ENCODE measurements at places on chromosomes 5 and 9.
A peak's percentile ranks its signal among the peaks of the same experiment; 100 is the strongest.

GRCh38 chr5:157106630-157107461, 2.0 kb downstream of the HAVCR2 start:
- DNase-seq, result peak; percentile 43

DNA sequence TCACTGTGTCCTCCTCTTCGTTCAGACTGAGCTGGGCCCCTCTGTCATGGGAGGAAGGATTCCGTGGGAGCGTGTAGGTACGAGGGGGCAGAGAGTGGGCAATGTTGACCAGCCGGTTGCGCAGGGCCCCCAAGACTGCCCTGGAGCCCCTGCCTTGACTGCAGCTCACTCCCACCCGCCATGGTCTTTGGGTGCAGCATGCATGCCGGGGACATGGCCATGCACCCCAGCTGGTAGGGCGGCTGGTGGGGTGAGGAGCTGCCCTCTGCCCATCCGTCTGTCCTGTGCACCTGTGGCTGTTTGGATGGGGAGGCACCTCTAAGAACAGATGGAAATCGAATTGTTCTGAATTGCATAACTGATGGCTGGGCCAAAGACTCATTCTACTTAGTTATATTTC, 42.6 kb upstream of the NPR3 start:
- no peak for DNase-seq

DNA sequence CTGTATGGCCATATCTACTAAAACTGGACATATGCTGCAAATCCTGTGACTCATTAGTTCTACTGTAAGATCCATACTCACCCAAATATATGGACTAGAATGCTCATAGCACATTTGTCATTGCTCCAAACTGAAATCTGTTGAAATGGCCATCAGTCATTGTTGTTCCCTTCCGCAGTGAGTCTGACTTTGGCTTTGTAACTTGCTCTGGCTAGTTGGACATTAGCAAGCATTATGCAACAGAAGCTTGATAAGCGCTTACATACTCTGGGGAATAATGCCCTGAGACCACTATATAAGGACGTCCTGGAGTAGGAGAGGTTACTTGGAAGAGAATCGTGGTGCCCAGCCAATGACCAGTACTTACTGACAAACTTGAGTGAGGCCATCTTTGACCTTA, 9.0 kb downstream of the KIAA1958 start:
- DNase-seq, result no peak

- DNase-seq, result no peak
Observed at GRCh38 chr5:123882319-123882964, 370.5 kb downstream of the CSNK1G3 start.

- DNase-seq, result no peak
Observed at GRCh38 chr9:4066120-4066519, 233.7 kb downstream of the GLIS3 start.

DNA sequence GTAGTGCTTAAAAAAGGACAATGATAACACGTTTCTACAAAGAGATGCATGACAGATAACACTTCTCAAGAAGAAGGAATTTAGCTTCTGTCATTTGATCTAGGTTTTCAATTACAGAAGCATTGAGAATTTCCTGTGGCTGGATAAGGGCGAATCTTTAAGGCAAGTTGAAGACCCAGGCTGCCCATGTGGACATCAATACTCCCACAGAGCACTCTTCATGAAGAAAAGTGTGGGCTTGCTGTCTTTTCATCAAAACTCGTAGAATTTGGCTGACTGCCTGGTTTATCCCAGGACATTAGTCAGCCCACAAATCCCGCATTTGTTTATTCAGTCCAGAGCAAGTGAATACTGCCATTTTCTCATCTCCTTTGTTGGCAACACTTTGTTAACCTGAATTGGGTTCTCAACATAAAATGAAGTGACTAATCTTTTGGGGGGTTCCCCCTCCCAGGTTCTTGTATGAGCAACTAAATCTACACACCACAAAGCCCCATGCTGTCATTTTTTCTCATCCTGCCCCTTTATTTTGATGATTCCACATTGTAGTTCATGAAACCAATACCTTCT, 43.4 kb upstream of the CDKN2B start:
- DNase-seq, result peak; percentile 71

GRCh38 chr9:97109194-97109811, 70.4 kb upstream of the CTSV start:
- peak; percentile 8 for DNase-seq

GRCh38 chr5:141771031-141771430, 89.0 kb upstream of the ARAP3 start:
- no peak for DNase-seq

- DNase-seq, result no peak
Observed at GRCh38 chr9:133803028-133803585, 65.0 kb upstream of the SARDH start.

DNA sequence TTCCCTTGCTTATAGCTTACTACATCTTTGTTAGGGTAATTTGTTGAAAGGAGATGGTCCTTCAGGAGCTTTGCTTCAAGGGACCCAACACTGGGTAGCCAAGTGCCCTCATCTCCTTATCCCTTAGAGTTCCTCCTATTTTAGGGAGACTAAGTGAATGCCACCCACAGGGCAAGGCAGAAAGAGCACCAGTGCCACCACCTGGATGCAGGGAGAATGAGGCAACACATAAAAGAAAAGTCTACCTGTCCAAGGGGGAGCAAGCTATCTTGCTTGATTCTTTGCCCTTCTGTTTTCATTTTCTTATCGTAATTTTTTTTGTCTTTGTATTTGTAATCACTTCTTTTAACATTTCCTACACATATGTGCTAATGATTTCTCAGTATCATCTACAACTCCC, 205.5 kb downstream of the NPR3 start:
- DNase-seq, result no peak

- DNase-seq, result no peak
Observed at GRCh38 chr5:10331341-10331796, 22.1 kb upstream of the MARCHF6 start.

DNA sequence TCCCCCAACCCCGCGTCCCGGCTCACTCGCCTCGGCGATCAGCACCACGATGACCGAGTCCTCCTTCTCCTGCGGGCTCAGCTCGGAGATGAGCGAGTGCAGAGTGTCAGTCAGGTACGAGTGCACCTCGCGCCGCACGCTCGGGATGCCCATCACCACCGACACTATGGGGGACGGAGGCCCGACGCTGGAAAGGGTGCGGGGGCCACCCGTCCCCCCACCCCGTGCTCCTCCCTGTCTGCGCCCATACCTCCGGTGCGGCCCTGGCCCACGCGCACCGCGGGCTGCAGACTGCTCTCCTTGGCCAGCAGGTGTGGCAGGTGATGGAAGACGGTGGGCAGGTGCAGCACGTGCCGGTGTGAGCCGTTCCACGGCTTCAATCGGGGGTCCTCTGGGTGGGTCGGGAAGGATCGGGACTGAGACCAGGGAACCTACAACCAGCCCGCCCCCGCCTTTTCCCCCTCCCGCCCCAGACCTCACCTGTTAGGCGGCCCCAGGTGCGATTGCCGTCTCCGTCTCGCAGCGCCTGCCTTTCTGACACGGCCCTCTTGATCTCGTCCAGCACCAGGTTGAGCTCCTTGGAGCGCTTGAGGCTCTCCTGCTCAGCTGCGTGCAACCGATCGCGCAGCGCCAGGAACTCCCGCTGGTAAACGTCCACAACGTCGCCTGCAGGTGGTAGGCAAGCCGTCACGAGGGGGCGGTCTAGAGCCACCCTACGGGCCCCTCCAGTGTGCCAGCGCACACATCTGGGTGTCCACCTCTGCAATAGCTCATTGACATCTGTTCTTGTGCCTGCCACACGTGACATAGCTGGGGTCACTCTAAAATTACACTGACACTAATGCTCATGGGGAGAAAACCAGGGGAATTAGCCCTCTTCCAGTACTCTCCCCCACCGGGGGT, 5.1 kb downstream of the MGAT4B start:
- peak; percentile 69 for DNase-seq

- no peak for DNase-seq
Observed at GRCh38 chr5:166505067-166505466, 1786.4 kb upstream of the WWC1 start.

DNA sequence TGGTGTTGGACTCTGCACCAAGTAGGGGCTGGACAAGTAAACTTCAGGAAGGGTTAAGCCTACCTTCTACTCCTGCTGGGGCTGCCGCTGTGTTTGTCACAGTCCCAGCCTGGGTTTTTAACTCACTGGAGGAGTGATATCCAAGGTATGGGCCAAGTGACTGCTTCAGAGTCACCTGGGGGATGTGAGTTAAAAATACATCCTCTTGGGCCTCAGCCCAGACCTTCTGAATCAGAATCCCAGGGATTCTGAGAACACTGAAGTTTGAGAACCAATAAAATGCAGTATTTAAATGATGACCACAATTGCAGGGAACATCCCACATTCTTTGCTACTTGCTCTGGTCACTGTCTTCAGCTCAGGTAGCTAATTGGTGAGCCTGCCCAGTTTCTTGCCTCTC, 95.1 kb upstream of the DNAH5 start:
- no peak for DNase-seq

- DNase-seq, result no peak
Observed at GRCh38 chr5:103260951-103261350, 2.4 kb downstream of the MACIR start.

DNA sequence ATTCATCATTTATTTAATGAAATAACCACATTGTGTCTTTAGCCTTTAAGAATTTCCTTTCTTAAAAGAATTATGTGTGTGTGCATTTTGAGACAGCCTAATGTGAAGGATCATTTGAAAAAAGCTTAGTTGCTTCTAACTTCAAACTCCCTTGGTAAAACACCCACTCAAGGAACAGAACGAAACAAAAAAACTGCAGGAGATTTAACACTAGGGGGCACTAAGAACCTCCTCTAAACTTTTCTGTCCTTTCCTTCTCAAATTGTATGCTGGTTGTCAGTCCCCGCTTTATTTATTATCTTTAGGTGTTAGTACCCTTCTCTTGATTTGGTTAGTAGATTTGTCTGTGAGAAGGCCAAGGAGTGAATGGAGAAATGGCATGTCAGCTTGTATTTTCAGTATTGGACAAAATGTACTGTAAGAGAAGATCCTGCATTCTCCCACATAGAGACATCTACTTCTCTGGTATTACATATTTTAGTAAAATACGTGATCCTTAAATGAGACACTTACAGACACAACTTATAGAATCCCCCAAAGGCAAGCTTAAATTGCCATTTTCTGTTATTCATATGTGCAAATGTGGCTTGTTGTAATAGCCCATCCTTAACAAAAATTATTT, 229.7 kb downstream of the MRPS30 start:
- DNase-seq, result no peak

DNA sequence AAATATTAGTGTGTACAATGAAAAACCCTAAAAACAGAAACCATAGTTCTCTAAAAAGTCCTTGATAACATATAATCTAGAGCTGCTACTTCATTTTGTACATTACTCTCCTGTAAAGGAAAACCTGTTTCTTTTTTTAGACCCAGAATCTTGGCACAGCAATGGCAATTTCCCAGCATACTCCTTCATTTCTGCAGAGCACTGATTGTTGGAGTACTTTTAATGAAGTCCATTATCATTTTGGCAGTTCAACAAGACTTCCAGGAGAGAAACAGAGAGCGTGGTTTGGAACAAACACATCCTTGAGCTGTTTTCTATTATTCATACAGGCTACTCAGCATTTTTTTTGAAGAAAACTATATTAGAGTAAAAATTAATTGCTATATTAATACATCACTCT, 22.7 kb upstream of the MROH2B start:
- no peak for DNase-seq

DNA sequence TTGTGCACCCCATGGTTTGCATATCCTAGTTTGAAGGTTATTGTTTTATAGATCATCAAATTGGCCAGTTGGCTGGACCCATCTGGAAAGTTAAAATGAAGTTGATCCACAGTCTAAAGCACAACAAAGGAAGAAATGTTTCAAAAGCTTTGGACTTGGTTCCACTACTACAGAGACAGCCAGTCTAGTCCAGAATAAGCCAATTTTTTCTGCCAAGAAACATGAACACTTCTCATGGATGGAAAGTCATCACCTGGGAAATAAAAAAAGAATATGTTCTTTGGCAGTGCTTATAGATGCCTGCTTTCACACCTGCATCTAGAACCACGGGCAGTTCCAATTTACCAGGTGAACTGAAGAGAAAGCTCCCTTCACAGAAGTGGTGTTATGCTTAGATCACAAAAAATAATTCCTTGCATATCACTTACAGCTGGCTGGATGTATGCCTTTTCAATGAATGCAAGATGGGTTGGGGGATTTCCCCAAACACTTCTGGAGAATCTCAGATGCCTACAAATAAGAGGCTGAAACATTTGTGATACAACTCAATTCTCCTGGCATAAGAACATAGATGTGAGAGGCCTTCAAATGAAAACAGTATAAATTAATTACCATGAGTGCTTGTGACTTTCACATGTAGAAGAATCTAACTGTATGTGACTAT, 26.9 kb downstream of the C9 start:
- no peak for DNase-seq

DNA sequence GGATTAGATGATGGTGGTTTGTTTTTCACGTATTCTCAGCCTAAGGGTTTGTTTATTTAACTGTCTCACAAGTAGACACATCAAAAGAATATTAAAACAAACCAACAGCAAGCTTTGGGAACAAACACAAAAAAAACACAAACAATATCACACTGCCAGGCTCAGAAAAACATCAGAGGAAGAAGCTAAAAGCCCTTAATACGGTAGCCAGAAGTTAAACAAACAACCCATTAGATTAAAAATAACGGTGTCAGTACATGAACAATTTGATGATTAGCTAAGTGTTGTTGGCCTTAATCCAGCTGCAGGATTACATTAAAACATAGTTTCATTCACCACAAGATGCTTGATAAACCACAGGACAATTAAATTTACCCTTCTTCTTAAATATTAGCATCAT, 15.9 kb upstream of the DMRT2 start:
- DNase-seq, result no peak

- DNase-seq, result no peak
Observed at GRCh38 chr5:171672556-171672955, 113.1 kb upstream of the SMIM23 start.

GRCh38 chr5:179153341-179153901, 93.2 kb downstream of the ZNF354C start:
- DNase-seq, result no peak

- peak; percentile 44 for DNase-seq
Observed at GRCh38 chr9:35729700-35730485, 2.1 kb downstream of the TLN1 start.

DNA sequence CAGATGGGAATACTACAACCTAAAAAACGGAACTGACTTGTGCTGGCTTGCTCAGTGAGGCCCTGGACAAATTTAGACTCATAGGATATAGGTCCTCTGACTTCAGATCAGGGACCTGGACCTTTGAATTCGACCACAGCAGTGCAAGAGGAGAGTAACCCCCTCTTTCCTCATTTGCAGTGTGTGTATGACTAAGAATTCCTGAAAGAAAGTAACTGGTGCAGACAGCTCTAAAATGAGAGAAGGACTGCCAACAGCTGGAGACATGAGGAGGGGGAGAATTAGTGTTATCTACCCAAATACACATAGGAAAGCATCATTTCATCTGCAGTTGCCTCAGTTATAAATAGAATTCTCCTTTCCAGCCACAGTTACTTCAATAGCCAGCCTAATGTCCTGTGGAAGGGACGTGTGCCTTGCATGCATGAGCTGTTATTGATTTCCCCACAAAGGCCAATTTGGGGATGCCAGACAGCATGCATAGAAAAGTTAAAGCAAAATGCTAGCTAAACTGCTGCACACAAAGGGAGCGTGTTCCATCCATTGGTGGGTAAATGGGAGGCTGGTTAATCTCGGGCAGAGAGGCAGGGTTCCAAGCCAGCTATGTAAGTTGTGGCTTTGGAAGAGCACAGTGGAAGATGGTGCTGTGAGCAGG, 442.7 kb downstream of the CDK5RAP2 start:
- DNase-seq, result no peak

- DNase-seq, result no peak
Observed at GRCh38 chr9:95498641-95499040, 18.1 kb downstream of the PTCH1 start.

- no peak for DNase-seq
Observed at GRCh38 chr5:5326115-5326758, 96.2 kb upstream of the ICE1 start.
